ENCODE measurements at places on chromosomes 7 and 10.

- peak; percentile 80 for DNase-seq
Measured at GRCh38 chr10:30581779-30582380, 47.7 kb downstream of the LYZL2 start.

- DNase-seq: no peak
Measured at GRCh38 chr7:139697056-139697455, 80.7 kb downstream of the HIPK2 start.

GRCh38 chr7:112156412-112156811, 49.8 kb downstream of the DOCK4 start:
- DNase-seq: no peak

DNA sequence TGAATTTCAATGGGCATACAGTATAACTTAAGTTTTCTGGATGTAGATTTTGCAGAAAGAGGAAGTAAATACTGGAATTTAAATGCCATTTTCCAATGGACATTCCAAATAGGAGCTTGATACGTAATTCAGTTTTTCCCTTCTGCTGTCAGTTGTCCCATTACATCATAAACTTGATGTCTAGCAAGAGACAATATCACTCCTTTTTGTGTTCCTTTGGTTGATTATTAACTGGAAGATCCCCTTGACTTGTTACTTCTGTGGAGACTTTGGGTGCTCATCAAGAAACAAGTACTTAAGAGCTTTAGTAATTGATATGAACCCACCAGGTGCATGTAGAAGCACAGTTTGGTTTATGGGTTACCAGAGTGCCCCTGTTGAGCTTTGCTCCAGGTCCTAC, 116.1 kb downstream of the ST7 start:
- no peak for DNase-seq

GRCh38 chr10:108783897-108784296, 1139.4 kb downstream of the XPNPEP1 start:
- peak; percentile 27 for DNase-seq

GRCh38 chr7:148721390-148721789, 22.7 kb downstream of the CUL1 start:
- no peak for DNase-seq

DNA sequence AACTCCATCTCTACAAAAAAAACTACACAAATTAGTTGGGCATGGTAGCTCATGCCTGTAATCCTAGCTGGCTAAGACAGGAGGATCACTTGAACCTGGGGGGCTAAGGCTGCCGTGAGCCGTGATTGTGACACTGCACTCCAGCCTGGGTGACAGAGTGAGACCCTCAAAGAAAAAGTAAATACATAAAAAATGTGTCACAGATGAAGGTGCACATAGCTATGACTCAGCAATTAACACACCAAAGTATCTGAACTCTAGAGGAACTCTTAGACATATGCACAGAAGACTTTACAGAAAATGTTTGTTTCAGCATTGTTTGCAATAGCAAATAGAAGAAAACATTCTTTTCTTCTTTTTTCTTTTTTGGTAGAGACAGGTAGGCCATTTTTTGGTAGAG, 8.3 kb downstream of the C10orf62 start:
- no peak for DNase-seq

GRCh38 chr10:61779950-61780659, 117.4 kb downstream of the CABCOCO1 start:
- DNase-seq: no peak

- no peak for DNase-seq
Measured at GRCh38 chr10:22344781-22345300, 455 bp upstream of the SPAG6 start.

- no peak for DNase-seq
Measured at GRCh38 chr10:95377950-95378349, 87.1 kb upstream of the PDLIM1 start.

GRCh38 chr7:2383543-2384274, 19.7 kb upstream of the CHST12 start:
- no peak for DNase-seq

GRCh38 chr7:152462995-152463708, 27.3 kb upstream of the KMT2C start:
- DNase-seq: no peak

- no peak for DNase-seq
Measured at GRCh38 chr10:69323622-69324021, 45.3 kb downstream of the HK1 start.

GRCh38 chr7:71229148-71229547, 97.2 kb downstream of the GALNT17 start:
- DNase-seq: no peak
